ENCODE measurements at places on chromosomes 13 and 19.
A peak's percentile ranks its signal among the peaks of the same experiment; 100 is the strongest.

DNA sequence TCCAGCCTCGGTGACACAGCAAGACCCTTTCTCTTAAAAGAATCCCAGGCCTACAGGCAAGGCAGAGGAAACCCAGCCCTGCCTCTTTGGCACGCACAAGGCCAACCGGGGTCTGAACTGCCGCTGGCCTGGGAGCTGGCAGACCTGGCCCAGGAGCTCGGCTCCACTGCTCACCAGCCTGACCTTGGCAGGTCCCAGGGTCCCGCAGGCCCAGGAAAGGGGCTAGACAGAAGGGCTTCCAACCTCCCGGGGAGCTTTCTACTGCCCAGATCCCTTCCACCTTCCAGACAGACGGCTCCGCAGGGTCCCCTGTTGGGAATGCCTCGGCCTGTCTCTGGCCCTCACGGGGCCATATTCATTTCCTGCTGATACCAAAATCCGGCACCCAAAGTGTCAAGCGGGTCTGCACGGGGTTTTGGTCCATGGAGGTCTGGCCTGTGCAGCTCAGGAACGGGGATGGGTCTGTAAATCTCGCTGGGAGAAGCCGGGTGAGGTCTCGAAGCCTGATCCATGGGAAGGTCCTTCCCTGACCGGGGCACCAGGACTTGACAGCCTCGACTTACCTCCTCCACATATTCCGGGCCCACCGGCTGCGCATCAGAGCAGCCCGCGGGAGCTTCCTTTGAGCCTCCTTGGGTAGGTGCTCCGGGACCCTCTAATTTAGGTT lies 36.6 kb upstream of the MATK start:
- no peak for DNase-seq

DNA sequence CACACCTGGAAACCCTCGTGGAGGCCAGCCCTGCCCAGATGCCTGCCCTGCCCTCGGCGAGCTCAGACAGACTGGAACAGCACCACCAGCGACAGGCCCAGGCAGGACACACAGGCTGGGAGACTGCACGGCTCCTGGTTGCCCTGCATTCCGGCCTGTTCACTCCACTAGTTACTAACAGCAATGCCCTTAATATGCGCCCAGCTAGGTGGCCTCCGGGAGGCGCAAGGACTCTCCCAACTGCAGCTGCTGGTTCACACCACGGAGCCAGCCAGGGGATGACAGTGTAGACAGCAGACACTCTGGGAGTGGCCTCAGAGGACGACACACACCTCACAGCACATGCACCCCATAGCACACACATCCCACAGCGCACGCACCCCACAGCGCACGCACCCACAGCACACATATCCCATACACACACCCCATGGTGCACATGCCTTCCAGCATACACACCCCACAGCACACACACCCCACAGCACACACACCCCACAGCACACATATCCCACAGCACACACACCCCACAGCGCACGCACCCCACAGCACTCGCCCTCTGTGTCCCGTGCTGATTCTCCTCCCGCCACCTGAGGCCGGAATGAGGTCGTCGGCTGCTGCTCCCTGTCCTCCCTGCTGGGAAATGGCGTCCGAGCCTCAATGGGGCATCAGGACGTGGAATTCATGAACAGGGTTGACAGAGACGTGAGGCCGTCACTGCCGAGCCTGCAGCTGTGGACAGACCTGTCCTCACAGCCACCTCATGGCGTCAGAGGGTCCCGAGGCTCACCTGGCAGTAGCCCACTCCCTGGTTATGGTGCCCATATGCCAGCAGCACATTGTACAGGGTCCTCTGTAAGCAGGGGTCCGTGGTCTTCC lies 13.6 kb downstream of the GRTP1 start:
- DNase-seq: no peak

DNA sequence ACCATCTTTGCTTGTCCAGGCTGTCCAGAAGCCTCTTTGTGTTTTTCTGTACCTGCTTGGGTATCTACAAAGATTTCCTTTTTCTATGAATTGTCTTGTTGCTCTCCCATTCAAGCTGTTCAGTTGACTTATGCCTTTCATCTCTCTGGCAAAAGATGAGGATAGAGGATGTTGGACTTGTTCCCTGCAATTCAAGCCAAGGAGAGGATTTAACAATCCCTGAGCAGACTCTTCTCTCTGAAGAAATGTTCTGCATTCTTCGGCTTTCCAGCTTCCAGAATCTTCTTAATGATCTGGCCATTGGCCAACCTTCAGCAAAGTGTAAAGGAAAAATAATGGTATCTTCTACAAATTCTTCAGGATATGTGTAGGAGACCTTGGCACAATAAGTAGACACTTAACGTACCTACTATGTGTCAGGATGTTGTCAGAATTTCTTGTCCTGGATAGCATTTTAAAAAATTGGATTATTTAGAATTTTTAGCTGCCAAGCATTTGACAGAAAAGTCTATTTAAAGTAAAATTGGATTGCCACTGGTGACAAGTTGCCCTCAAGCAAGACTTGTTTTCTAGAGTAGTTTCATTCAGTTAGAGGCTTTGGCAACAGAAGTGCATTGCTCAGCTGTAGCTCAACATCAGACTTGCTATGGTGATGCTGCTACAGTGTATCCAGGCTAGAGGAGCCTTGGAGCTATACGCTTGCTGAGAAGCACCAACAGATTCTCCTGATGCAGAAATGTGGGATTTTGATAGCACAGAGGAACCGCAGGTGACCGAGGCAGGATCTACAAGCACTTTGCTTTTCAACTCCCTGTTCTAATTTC lies 455.7 kb downstream of the SUCLA2 start:
- no peak for DNase-seq

GRCh38 chr19:16135430-16136127 lies 7.9 kb upstream of the HSH2D start:
- no peak for DNase-seq

DNA sequence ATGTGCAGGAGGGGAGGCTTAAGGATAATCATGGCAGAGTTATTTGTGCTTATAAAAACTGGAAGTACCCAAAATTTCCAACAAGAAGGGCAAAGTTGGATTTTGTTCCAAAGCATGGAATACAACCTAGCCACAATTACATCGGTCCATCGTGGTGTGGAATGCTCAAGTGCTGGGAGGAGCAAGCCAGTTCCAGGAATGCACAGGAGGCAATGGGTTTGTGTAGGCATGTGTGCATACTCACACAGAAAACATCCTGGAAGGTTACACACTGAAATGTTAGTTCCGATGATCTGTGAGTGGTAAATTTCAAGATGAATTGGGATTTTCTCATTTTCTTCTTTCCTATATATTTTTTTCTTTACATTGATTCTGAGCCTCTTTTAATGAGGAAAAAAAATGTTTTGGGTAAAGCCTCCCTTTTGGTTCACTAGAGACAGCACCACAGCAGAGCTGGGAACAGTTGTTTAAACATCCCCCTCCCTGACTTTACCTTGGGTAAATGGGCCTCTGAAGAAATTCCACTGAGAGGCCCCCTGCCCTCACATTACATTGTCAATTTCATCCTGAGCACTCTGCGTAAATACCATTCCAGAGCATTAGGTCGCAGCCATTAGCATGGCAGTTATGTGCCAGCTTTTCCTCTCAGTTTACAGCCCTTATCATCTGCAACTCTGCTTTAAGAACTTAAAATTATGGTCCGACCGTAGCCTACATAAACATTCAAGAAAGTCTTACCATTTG lies 122.0 kb downstream of the UQCRFS1 start:
- no peak for DNase-seq

GRCh38 chr13:110115591-110115990 lies 191.4 kb downstream of the COL4A1 start:
- DNase-seq: no peak

GRCh38 chr13:66534561-66534960 lies 695.6 kb downstream of the PCDH9 start:
- DNase-seq: no peak

GRCh38 chr19:21751384-21751783 lies 16.0 kb downstream of the ZNF100 start:
- no peak for DNase-seq

- no peak for DNase-seq
Measured at GRCh38 chr13:83798731-83799130, 83.5 kb downstream of the SLITRK1 start.

- peak; percentile 40 for DNase-seq
Measured at GRCh38 chr13:26677156-26677555, 83.4 kb downstream of the GPR12 start.

- DNase-seq: no peak
Measured at GRCh38 chr13:112972867-112973576, 4.0 kb downstream of the MCF2L start.

DNA sequence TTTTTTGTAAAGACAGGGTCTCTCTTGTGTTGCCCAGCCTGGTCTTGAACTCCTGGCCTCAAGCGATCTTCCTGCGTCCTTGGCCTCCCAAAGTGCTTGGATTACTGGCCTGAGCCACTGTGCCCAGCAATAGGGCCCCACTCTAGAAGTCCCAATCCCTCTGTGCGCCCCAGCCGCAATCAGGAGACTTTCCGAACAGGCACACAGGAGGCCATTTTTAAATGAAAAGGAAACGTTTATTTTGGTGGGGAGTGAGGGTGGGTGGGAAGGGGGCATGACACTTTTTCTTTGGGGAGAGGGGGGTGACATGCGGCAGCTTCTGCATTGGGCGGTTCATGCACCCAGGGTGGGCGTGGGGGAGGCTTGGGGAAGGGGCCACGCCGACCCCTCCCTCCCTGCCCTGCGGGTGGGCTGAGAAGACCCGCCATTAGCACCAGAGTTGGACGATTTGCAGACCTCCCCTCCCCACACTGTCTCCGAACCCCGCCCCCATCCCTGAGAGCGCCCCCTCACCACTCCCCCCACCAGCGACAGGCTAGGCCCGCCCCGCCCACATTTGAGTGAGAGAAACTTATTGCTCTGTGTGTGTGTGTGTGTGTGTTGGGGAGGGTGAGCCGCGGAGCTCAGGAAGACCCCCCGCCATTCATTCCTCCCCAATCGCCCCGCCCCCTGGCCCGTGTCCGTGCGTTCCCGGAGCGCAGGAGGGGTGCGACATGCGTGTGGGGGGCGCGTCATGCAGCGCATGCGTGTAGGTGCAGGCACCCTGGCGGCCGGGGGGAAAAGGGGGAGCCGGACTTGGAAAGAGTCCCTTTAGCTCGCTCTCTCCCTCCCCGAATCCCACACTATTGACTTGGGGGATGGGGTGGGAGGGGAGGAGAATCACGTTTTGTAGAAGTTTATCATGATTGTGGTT lies 17.2 kb downstream of the KCNC3 start:
- no peak for DNase-seq

Measured in suppressor macrophage treated with lipopolysaccharide for 4 hours (primary cell).